ENCODE measurements at places on chromosomes 11 and 22.

- DNase-seq: no peak
Observed at GRCh38 chr11:18315893-18316292, 6.0 kb downstream of the HPS5 start.

- no peak for DNase-seq
Observed at GRCh38 chr11:96123301-96123700, 199.4 kb upstream of the MTMR2 start.

DNA sequence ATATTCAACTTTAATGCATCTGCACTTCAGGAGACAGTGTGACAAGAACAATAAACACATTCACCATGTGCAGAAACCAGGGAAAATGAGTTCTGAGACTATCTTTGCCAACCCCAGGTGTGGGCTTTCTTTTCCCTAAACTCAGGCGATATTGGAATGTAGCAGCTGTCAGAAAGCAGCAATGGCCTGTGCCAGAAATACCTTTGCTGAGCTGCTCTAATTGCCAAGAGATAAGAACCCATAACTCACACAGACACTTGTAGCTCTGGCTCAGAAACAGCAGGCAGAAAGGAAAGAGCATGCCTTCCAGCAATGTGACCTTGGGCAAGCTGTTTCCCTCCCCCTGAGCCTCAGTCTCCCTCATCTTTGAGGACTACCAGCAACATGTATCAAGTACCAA lies 77.6 kb downstream of the PLEKHA7 start:
- no peak for DNase-seq

- no peak for DNase-seq
Observed at GRCh38 chr11:57834852-57835251, 73.2 kb downstream of the CTNND1 start.

DNA sequence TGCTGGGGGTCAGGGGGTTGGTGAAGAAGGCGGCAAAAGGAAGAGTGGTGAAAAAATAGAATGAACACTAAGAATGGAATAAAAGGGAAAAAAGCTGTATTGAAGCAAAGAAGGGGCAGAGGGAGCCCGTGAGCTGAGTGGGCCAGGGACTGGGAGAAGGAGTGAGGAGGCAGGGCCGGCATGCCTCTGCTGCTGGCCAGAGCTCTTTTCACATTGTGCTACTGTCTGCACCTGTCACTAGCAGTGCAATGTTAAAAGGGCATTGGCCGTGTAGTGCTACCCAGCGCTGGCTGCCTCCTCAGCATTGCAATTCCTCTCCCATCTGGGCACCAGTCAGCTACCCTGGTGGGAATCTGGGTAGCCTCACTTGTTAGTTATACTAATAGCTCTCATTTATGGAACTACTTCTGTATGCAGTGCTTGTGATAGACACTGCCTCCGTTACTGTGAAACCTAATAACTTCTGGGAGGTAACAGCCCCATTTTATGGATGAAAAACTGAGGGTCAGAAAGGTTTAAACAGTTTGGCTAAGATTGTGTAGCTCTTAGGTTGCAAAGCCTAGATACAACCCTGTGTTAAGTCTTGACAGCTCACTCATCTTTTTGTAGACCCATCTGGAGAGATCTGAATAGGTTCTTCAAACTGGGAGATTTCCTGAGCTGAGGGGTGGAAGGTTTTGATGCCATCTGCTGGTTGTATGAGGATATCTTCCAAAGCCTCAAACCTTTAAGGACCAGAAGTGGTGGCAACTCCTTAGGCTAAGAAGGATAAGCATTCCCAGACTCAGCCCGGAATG lies 8.5 kb downstream of the YPEL4 start:
- peak; percentile 13 for DNase-seq

DNA sequence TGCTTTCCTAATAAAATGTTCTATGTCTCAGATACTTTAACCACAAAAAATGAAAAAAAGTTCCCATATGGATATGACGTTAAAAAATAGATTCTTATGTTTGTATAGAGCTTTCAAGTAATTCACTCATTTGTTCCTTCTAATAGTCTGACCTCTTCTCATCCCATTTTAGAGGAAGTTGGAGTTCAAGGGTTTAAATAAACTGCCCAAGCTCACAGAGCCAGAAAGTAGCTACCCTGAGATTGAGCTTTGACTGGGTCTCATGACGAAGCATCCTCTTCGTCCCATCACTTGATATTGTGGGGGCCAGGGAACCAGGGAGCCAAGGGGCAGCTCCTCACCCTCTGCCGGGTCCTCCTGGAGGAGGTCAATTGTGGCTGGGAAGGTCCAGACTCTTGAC lies 116.3 kb downstream of the CCDC81 start:
- DNase-seq: no peak

DNA sequence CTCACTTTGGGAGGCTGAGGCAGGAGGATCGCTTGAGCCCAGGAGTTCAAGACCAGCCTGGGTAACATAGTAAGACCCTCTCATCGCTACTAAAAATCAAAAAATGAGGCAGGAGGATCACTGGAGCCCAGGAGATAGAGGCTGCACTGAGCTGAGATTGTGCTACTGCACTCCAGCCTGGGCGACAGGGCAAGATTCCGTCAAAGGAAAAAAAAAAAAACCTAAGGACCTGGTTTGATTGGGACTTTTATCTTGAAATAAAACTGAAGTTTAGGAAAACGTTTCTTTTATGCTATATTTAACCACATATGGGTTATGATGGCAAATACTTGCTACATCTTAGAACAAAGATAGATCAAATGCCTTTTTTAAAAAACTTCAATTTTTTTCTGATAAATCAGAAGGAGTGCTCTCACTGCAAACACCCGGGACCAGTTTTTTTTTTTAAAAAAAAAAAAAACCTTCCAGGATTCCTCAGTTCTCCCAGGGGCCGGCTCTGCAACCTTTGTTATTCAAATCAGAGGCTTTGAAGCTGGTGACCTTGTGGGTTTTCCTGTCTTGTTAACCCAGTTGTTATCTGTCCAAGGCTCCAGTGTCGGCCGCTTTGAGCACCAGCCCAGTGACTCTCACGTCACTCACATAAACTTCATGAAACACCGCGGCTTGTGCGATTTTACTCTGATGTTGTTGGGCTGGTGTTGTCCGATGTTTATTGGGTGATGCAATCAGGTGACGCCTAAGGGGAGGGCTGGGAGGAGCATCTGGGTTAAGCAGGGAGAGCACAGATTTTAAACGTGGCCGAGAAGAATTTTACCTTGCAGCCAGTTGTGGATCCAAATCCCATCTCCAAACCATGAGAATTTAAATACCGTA lies 24.7 kb upstream of the SLC22A12 start:
- peak; percentile 15 for DNase-seq
